ENCODE measurements at places on chromosomes 11 and 22.

DNA sequence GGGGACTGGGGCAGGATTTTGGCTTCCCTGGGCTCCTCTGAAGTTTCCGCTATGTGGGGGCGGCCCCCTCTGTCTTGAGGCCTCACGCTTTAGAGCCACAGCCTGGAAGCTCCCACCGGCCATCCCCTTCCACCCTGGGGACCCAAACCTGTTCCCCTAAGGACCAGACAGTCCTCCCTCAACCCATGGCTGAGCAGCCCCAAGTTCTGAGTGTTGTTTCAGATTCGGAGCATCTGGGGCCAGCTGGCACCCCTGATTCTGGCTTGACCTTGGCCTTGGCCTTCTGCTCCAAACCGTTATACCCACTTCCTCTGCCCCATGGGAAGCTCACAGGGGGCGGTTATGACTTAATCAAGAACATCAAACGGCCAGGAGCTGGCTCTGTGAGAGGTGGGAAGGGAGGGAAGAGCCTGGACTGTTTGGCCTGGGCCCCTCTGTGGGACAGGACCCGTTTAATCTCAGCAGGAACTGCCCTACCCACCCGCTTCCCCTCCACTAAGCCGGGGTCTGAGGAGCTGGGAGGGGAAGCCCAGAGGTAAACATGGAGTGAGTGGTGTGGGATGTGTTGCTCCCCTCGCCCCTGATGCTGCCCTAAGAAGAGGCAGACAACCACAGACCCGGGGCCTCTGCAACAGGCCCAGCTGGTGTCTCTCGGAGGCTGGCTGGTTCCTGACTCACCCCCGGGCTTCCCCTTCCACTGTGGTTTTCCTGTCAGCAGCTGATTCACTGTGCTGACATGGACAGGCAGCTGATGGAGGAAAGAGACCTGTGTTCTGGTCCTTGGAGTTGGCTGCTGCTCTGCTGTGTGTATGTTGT is 3.4 kb downstream of the CD82 start:
- DNase-seq: peak; percentile 23

GRCh38 chr11:11347592-11347991 is 5.5 kb downstream of the CSNK2A3 start:
- DNase-seq: no peak

- DNase-seq: no peak
Observed at GRCh38 chr11:87894961-87895360, 280.3 kb downstream of the RAB38 start.

DNA sequence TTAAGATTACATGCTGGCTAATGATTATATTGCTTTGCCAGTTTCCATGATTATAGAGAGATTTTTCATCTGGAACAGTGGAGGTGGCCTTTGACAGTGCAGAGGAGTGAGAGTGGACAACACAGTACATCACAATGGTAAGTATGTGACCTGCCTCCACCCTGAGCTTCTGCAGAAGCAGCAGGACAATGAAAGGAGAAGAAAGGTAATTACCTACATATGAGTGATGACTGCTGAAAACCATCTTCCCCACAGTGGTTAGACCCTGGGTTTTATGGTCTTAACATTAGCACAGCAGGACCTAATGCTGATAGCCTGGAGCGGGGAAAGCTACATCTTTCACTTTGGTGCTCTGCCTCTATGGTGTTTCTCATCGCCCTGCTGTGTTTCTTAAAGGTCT is 454.7 kb upstream of the DDI1 start:
- DNase-seq: no peak

DNA sequence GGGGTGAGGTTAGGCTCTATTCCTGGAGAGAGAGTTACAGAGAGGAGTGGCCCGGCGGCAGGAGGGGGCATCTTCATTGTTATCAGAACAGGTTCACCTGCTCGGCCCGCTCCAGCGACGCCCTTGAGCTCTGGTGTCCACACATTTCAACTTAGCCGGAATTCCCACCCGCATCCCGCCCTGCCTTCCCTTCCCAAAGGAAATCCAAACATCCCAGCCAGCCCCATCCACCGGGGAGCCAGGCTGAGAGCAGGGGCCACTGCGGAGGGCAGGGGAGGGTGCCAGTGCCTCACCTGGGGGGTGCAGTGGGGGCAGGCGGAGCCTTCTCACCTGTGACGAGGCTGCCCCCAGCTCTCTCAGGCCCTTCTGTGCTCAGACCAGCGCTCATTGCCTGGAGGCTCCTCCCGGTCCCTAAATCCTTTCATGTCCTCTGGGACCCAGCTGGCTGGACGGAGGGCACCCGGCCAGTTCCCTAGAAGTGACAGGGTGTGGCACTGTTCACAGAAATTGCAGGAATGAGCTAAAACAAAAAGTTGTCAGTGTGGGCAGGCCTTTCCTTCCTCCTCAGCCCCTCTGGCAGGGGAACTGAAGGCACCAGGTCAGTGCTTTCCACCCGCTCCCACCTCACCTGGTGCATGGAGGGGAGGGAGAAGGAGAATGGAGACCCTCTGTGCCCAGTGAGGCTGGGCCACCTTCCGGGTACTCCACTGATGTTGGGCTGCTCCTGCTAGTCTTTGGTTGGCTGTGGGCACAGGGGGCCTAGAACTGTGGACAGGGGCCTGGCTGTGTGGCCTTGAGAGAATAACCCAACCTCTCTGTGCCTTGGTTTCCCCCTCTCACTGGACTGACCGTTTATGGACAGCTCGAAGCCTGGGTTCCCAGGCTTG is 2.2 kb upstream of the MRGPRG start:
- peak; percentile 61 for DNase-seq

- no peak for DNase-seq
Observed at GRCh38 chr11:73810637-73811036, 23.0 kb downstream of the MRPL48 start.

GRCh38 chr22:17260298-17260697 is 41.1 kb upstream of the ADA2 start:
- no peak for DNase-seq

DNA sequence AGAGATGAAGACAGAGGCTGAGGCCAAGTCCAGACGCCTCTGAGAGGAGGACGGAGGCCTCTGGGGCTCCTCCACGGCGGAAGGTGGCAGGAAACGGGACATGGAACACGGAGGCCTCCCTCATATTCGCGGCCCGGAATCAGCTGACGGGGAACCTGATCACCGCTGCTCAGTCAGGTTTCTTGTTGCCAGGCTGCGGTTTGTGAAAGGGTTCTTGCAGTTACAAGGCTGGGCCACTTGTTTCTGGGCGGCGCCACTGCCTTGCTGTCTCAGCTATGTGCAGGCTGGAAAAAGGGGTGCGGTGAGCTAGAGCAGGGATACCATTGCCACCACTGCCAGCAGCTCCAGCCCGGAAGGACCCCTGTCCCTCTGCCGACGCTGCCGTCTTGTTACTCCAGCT is 10.0 kb upstream of the MMP1 start:
- DNase-seq: no peak

GRCh38 chr11:18671246-18671645 is 27.3 kb upstream of the TMEM86A start:
- no peak for DNase-seq

- no peak for DNase-seq
Observed at GRCh38 chr11:121106812-121107211, 5.8 kb downstream of the TECTA start.

All from thyroid gland (tissue), 4 donors.